Epithelial cell of esophagus (primary cell): ENCODE measurements at places on chromosomes 4 and X.
A peak's percentile ranks its signal among the peaks of the same experiment; 100 is the strongest.

- DNase-seq, result peak; percentile 69
Measured at GRCh38 chrX:38803588-38804431, 2.6 kb downstream of the MID1IP1 start.

DNA sequence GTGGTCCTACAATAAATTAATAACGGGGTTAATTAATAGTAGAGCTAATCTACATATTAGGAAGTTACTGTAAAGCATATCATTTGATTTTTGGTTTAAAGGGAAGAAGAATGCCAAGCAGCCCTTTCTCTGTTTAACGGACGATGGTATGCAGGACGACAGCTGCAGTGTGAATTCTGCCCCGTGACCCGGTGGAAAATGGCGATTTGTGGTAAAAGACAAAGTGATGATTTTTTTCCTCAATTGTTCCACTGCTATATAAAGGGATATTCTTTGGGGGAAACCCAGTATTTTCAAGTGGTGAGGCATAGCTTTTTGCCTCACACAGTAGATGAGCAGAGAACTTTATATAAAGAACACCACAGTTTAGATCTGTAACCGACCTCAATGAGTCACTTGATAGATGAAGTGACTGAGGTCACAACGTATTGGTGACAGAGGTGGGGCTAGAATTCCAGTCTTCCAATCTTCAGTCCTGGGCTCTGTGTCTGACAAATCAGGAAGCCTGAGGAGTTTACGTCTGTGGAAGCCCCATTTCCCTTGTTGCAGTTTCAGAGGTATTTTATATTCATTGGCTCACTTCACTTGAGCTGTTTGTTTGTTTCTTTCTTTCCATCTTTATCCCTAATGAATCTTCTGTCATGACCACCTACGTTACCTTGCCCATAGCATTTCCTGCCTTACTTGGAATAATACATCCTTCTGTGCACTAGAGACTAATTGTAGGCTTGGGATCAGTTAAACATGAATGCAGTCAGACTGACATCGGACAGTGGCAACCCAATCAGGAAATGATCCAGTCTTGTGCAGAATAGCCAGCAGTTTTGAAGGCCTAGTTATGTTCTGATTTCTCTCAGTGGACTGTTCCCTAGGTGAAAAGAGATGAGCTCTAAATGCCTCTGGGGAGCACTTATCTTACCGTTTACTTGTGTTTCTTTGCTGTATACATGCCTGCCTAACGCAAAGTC lies 30.1 kb downstream of the ZRSR2 start:
- no peak for DNase-seq

DNA sequence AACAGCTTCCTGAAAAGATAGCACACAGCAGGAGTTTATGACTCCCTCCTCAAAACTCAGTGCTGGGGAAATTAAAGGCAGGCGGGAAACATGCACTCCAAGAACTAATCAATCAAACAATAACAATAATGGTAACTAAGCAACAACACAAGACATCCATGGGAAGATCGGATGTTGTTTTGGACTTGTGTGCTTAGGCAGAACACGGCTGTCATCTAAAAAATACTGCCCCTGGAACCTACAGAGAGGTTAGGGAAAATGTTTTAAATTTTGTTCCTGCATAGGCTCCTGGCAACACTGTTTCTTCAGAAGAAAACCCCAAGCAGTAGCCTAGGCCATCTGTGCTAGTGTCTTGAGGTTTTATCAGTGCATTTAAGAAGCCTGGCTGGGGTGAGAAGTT lies 1378.2 kb downstream of the STIM2 start:
- DNase-seq, result no peak

- DNase-seq, result peak; percentile 5
Measured at GRCh38 chr4:158129694-158130093, 43.1 kb downstream of the GASK1B start.

DNA sequence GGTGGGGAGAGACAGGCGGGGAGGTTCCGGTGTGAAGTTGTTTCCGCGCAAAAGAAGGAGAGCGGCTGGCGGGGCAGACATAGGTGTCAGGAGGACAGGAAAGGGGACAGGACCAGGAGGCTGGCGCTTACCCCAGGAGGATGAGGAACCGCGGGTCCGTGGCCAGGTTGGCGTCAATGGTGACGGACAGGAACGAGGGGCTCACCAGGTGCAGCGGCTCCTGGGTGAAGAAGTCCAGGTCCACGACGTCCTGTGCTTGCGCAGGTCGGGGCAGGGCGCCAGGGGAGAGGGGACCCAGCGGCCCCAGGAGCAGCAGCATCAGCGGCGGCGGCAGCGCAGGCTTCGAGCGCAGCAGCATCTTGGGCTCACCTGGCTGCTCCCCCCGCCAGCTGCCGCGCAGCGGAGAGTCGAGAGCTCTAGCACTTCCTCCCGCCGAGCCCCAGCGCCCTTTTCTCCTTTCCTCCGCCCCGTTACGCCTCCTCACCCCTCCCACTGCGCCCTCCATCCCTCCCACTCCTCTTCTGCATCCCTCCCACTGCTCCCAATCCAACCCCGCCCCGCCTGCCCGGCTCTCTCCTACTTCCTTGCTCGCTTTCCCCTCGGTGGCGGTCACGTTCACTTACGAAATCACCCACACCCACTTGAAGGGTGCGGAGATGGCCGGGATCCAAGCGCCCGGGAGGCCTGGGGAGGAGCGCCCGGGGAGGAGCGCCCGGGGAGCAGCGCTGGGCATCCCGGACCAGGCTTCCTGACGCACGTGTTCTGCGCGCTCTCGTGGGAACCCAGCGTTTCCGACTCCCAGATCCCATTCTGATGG lies at the start of gene HPSE:
HPSE (minus strand) TSS at position 424 of the 817 bp plus-strand sequence; CDS start at position 358, 66 bp downstream.
- DNase-seq, result peak; percentile 87

DNA sequence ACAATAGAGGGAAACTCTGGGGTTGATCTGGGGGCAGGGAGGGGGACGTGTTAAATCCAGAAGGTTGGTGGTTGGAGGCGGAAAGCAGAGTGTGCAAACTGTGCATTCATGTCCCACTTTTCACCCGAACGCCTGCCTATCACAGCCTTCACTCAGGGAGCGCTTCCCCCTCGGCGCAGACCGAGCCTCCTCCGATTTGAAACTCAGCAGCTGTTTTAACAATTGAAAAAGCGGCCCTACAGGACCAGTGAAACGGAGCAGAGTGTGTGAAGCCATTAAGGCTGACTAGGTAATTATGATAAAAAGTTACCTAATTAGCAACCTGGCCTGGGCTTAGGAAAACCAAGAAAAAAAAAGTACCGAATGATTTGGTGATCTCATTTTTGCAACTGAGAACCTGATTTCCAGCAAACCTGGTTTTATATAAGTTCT lies 685 bp upstream of the NDNF start:
- DNase-seq, result no peak

DNA sequence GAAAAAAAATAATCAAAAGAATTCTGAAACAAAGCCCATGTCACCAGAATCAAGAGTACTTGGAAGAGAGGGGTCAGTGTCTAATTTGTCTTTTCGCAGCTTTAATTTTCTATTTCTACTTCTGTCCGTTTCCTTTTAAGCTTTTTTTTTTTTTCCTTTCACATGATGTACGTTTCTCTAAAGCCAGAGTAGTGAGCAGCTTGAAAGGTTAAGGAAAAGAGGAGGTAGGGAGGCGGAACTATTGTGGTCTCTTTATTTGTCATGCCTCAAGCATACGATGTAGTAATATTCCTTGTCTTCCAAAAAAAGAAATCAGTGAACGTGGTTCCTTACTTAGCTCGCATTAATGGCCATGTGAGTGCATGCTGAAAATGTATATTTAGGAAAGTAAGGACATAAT lies 311.5 kb downstream of the TENM3 start:
- no peak for DNase-seq

GRCh38 chr4:118086344-118086743 lies 52.1 kb downstream of the NDST3 start:
- peak; percentile 74 for DNase-seq

GRCh38 chr4:35358001-35358584 lies 886.2 kb downstream of the ARAP2 start:
- peak; percentile 53 for DNase-seq

- DNase-seq, result peak; percentile 57
Measured at GRCh38 chrX:46575991-46576392, 2.4 kb downstream of the CHST7 start.

DNA sequence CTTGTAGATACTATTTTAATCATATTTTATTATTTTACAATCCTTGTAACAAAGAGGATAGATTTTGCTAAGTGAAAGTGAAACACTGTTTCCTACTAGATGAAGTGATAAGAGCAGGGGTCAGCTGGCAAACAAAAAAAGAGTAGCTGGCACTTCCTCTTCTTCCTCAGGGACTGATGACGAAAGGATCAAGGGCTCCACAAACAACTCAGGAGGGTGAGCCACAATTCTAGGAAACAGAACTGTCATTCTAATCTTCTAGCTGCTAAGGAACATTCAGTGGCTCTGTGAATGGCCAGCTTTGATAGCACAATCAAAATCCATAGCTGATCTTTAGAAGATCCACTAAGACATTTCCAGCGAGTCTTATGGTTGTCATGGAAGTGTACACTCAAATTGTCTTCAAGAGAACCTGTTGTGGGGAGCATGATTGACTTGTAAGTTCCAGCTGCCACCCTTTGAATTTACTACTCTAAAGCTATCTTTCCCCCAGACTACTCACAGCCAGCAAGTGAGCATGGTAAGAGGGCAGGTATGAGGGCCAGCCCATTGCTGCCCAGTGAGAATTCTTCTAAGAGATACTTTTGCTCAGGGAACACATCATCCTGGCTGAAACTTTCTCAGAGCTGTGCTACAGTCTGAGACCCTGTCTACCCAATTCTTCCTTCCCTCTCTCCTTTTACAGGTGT lies 275.7 kb upstream of the RASGEF1B start:
- no peak for DNase-seq

GRCh38 chr4:148634476-148634875 lies 192.3 kb upstream of the NR3C2 start:
- peak; percentile 55 for DNase-seq

- no peak for DNase-seq
Measured at GRCh38 chrX:825991-826390, 195.4 kb downstream of the SHOX start.

- DNase-seq, result no peak
Measured at GRCh38 chrX:11346121-11346682, 53.0 kb downstream of the AMELX start.

DNA sequence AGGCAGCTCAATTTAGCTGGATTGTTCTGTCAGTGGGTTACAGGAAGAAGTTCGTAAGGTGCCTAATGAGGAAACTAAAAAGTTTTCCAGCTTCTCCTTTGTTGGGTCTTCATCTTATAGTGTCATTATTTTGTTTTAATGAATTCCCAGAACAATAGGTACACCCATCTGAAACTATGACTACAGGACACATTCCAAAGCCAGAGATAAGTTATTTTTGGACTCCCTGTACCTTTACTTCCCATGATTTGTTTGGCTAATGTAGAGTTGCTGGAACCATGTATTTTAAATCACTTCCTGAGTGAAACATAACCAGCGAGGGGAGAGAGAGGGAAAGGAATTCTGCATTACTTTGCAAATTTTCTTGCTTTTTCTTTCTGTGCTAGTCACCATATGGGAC lies 114.0 kb downstream of the CLCN5 start:
- no peak for DNase-seq

DNA sequence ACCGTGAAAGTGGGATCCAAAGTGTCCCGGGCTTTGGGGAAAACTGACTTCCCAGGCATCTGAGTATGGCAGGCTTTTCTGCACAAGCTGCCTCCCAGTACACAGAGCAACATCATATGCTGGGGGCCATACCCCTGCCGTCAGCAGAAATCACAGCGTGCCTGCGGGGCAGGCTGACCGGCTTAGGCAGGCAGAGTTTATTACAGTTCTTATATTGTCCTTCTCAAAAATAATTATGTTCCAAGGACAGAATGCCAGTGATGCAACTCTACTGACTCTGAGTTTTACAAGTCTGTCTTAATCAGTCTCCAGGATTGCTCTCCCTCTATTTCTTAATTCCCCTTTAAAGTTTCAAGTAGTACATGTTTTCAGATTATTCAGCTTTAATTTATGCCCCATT lies 37.0 kb downstream of the IL21 start:
- peak; percentile 39 for DNase-seq

DNA sequence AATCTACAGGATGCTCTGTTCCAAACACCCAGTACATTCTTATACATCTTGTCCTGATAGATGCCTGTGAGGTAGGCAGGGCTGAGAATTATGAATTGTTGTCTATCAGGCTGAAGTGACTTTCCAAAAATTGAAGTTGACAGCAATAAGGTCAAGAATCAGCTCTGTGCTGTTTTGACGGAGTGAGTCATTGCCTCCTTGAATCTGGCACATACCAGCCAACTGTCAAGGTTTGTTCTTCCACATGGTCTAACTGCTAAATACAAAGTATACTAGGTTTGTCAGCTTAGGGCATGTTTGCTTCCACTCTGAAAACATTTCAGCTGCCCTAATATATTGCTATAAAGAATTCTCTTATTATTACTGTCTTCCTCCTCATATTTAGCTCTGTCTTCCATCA lies 32.3 kb downstream of the SH3RF1 start:
- DNase-seq, result peak; percentile 67

DNA sequence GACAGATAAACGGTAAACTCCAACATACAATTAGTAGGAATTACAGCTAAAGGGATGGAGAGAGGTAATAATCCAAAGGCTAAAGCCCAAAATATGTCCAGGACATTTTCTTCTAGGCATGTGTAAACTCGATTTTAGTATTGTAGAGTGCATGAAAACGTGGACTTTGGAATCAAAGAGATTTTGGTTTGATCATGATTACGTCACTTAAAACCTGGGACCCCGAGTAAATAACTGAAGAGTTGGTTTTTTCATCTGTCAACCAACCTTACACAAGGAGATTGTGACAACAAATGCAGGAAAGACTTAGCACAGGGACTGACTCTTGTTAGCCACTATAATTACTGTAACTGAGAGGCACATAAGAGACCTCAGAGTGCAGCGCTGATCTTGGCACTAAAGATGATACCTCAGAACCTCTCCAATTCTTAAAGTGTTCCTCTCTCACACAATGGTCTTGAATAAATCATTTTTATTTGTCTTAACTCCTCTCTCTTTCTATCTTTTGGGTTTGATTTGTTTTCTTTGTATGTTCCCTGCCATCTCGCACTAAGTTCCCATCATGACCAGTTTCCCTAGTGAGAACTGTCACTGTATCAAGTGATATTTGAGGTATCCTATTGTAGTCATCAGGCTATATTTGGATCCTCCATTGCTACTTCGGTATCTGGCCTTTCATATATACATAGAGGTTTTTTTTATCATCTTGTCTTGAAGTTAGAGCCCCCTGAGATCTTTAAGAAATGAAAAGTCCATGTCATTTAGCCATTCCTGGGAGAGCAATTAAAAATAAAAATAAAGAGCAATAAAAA lies 32.2 kb upstream of the MSL3 start:
- DNase-seq, result no peak

DNA sequence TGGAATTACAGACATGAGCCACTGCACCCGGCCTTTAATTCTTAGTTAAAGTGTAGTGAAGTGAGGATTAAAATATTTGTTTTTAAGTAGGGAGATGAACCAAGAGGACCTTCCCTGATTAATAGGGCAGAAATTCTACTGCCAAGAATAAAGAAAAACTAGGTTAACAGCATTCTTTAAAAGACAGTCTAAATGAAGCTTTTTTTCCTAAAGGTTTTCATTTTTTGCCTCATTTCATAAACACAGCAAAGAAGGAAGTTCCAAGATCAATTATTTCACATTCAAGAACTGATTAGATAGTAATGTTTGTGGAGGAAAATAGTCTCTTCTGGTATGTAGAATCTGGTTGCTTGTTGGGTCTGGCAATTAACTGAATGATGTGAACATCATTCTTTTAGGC lies 112.1 kb upstream of the ARSJ start:
- no peak for DNase-seq
